ENCODE measurements at places on chromosomes 1 and 21. TPM values are rescaled to one million over a fixed set of nuclear protein-coding genes. Genes with fewer than 3 reads are reported as not detected.

The OR2G3 gene
- not detected for total RNA-seq

The MMP23B gene
- 26.7 TPM for total RNA-seq

The CCDC30 gene
- 3.4 TPM for total RNA-seq

- DNase-seq = no peak
- H3K27ac ChIP-seq = no peak overlapping the region
- H3K4me1 ChIP-seq = peaks cover 7% of the 10 kb centered on the region
- no peaks in the 10 kb centered on the region for H3K27me3 ChIP-seq
- no peak overlapping the region for H3K4me3 ChIP-seq
- no peaks in the 10 kb centered on the region for H3K36me3 ChIP-seq
These were observed 64.6 kb upstream of the EFHD2 start for GRCh38 chr1:15344800-15345704.

- H3K4me3 ChIP-seq = no peak overlapping the region
- no peak for DNase-seq
These were observed 38.0 kb upstream of the DMRTB1 start for GRCh38 chr1:53421208-53421607.

The IFNLR1 gene
- total RNA-seq = 3.1 TPM

DNA sequence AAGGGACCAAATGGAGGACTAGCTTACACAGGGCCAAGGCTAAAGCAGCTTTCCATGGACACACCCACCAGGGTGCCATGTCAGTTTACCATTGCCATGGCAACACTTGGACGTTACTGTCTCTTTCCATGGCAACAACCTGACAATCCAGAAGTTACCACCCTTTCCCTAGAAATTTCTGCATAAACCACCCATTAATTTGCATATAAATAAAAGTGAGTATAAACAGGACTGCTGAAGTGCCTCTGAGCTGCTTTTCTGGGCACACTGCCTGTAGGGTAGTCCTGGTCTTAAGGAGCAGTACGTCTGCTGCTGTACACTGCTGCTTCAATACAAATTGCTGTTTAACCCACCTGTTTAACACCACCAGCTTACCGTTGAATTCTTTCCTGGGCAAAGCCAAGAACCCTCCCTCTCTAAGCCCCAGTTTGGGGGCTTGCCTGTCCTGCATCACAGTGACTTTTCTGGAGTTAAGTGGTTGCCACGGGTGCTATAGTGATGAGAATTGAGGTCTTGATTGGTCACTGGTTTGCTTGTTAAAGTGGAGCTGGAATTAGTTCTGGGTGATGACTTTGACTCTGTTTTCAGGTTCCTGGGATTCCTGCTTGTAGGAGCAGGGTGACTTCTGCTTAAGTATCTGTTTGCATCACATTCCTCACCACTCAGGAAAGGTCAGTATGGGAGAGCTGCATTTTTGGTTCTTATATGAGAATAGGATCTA lies 83.2 kb downstream of the CLDN17 start:
- no peaks in the 10 kb centered on the region for H3K4me1 ChIP-seq
- H3K27me3 ChIP-seq = peaks cover 1% of the 10 kb centered on the region
- H3K36me3 ChIP-seq = no peaks in the 10 kb centered on the region
- H3K27ac ChIP-seq = no peak overlapping the region

GRCh38 chr1:116769994-116770393 lies 15.8 kb downstream of the CD2 start:
- H3K27ac ChIP-seq = no peak overlapping the region
- H3K4me3 ChIP-seq = no peak overlapping the region
- H3K4me1 ChIP-seq = peaks cover 9% of the 10 kb centered on the region
- peaks cover 3% of the 10 kb centered on the region for H3K27me3 ChIP-seq

DNA sequence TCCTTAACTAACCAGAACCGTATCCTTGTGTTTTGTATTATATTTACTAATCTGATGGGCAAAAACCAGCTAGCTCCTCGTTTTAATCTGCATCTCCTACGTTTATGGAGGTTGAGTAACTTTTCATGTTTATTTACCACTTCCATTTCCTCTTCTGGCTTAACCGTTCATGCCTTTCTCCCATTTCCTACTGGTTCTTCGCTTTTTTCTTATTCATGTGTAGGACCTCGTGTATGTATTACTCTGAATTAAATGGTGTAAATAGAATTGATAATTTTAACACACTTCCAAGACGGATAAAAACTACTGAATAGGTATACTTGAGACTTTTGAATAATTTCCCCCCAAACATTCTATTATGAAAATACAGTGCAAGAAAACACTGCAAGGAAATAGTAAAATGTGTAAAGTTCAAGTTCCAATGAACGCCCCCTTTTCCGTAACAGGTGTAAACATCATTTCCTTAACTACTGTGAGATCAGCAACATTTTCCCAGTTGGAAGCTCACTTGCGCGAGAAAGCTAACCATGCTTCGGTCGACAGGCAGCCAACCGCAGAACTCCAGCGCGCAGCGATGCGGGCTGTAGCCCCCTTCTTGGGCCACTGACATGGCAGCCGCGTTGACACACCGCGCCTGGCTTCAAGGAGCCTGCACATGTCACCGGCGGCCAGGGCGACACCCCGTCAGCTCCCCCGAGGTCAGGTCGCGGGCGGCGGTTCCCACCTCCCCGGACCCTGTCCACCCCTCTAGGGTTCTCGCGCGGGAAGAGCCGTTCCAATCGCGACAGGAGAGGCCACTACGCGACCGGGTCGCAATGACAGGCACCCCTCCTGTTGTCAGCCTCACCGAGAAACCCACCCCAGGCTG lies 816 bp downstream of the EDEM3 start:
- H3K36me3 ChIP-seq = no peaks in the 10 kb centered on the region
- H3K27ac ChIP-seq = peak overlapping the region; percentile 88
- peaks cover 14% of the 10 kb centered on the region for H3K4me1 ChIP-seq
- H3K4me3 ChIP-seq = peak overlapping the region; percentile 96
- peak; percentile 53 for DNase-seq
- H3K27me3 ChIP-seq = no peaks in the 10 kb centered on the region

DNA sequence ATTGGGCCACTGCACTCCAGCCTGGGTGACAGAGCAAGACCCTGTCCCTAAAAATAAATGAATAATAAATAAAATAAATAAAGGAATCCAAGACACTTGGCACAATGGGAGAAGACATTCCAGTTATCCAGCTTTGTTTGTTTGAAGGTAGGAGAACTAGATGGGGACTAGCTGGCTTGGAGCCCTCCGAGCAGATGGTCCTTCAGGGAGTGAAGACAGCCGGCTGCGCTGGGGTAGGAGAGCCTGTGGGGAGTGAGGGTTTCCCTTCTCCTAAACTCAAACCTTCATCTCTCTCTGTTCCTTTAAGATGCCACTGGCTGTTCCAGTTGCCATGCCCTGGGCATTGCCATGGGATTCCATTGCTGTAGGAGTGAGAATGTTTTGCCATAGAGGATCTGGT lies 120.6 kb downstream of the NAV1 start:
- H3K4me1 ChIP-seq = peaks cover 5% of the 10 kb centered on the region
- no peak overlapping the region for H3K4me3 ChIP-seq
- H3K27me3 ChIP-seq = peaks cover under 1% of the 10 kb centered on the region
- no peak for DNase-seq
- no peak overlapping the region for H3K27ac ChIP-seq
- H3K36me3 ChIP-seq = peaks cover 4% of the 10 kb centered on the region

GRCh38 chr21:34933609-34934335 lies 115.3 kb downstream of the RUNX1 start:
- no peaks in the 10 kb centered on the region for H3K4me1 ChIP-seq
- H3K4me3 ChIP-seq = no peak overlapping the region
- H3K36me3 ChIP-seq = no peaks in the 10 kb centered on the region
- no peaks in the 10 kb centered on the region for H3K27me3 ChIP-seq

The DCAF8 gene
- total RNA-seq = 134 TPM
